ENCODE measurements at places on chromosomes 12 and 14.
A peak's percentile ranks its signal among the peaks of the same experiment; 100 is the strongest.

GRCh38 chr14:71481021-71481654, 451.1 kb upstream of the RGS6 start:
- no peak for DNase-seq

- no peak for DNase-seq
These were observed 118.7 kb downstream of the BEGAIN start for GRCh38 chr14:100468557-100468956.

GRCh38 chr12:24760162-24760561, 188.7 kb downstream of the BCAT1 start:
- DNase-seq = peak; percentile 32

DNA sequence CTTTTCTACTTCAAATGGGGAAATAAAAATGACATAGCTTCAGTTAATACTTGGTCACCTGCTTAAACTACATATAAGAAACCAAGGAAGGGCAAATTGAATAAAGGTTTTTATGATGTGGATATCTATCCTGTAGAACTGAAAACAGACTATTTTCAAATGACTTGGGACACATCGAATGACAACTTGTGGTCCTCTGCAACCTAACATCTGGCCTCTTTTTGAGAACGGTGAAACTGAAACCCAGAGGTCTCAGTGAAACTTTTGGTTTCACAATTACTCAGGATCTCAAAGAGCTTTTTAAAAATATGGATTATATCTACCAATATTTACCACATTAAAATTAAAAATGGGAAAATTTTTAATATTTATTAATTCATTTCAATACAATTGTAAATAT, 65.2 kb downstream of the PPP2R5E start:
- no peak for DNase-seq

DNA sequence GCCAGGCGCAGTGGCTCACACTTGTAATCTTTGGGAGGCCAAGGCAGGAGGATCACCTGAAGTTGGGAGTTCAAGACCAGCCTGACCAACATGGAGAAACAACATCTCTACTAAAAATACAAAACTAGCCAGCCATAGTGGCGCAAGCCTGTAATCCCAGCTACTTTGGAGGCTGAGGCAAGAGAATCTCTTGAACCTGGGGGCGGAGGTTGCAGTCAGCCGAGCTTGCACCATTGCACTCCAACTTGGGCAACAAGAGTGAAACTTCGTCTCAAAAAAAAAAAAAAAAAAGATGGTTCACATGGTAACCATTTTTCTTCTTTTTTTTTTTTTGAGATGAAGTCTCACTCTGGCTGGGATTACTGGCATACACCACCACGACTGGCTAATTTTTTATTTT, 35.3 kb downstream of the SLC2A14 start:
- DNase-seq = no peak

DNA sequence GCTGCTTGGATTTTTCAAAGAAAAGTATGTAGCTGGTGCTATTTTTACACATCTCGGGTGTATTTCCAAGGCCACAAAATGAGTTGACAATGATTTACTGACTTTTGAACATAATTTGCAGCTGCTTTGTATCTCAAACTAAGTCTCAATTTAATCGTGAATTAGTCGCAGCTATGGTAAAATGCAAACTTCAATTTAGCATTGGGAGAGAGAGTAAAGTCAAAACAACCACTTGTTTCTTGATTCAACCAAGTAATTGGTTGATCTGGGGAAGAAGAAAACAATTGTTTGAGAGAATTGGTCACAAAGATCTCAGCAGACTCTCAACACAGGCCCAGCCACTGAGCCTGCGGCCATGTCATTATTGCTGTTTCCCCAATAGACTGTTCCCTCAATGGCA, 75.0 kb upstream of the DYRK2 start:
- no peak for DNase-seq

DNA sequence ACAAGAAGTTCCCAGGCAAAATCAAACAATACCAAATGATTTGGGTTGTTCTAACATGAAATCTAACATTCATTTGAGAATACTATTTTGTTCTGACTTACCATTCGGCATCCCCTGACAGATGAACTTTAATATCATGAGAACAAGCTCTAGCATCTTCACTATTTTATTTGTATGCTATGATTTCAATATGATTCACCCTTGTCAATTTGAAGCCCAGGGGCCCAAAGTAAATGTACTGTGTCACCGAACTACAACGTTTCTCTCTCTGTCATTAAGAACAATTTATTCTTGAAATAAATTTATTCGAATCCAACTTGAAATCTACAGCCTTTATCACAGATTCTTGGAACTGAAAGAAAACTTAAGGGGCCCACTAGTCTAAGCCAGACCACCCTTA, 146.2 kb upstream of the RASSF8 start:
- DNase-seq = no peak
